GM20000 (cell line): ENCODE measurements at places on chromosomes 7 and 10.

DNA sequence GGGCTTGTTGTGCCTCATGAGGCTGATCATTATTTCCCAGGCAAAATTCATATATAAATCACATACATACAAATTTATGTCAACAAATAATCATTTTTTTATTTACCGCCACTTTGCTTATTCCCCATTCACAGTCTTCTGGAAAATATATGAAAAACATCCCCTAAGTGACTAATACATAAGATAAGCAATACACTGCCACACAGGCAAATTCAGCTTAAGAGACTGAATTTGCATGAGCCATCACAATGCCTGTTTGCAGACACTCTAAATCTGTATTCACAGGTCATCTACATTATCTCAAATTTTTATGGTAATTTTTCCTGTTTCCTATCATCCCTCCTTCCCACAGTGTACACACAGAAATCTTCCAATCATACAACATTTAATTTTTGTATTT is 13.2 kb downstream of the OSBPL3 start:
- no peak for DNase-seq

DNA sequence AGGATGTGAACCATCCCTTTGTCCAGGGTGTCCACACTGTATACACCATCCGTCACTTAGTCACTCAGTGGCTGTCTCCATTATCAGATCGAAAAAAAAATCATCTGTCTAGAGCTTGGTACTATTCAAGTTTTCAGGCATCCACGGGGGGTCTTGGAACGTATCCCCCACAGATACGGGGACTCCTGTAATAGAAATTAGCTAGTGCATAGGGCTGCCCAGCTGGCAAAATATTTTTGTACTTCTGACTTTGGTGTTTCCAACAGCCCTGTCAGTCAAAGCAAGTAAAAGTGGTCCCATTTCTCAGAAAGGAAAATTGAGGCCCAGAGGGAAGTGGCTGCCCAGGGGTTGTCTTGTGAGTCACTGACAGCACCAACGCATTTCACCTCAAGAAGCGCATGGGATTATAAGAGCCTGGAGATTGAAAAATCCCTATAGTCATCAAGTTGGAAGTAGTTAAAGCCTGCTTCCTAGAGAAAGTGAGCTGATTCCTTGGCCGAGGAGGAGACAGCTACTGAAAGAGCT is 52.1 kb upstream of the SLC29A3 start:
- no peak for DNase-seq

- no peak for DNase-seq
Observed at GRCh38 chr7:27532314-27532713, 130.4 kb downstream of the HIBADH start.

- DNase-seq: no peak
Observed at GRCh38 chr7:2905027-2905426, 60.9 kb upstream of the GNA12 start.

DNA sequence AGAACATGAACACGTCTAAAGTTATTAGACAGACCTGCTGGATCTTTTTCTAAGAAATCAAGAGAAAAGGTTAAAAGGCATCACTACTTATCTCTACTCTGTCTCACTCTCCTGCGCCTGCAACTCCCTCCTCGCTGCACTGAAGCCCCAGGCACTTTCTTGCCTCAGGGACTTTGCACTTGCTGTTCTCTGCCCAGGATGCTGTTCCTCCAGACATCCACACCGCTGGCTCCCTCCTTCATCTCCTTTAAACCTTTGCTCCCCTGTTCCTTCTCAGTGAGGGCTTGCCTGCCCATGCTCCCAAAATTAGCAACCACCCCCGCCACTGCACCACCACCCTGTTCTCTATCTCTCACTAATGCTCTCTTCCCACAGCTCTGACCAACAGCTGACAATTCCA is 87.4 kb downstream of the GOLGA7B start:
- no peak for DNase-seq

DNA sequence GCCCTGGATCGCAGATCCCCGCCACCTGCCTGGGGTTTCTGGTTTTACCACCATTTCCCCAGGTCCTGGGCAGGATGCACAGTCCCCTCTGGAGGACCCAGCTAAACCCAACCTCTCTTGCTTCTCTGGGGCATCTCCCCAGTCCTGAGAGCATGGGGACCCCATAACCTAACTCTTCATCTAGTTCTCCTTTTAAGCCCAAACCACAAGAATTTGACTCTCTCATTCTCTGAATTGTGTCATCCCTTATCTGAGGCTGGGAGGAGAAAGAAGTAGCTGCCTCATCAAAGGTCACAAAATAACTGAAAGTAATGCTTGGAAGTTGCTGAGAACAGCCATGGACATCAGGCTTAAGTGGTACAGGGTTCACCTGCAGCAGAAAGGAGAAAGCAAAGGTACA is 159.9 kb downstream of the FGFR2 start:
- no peak for DNase-seq

GRCh38 chr7:147412782-147413556 is 1177.6 kb upstream of the C7orf33 start:
- no peak for DNase-seq

DNA sequence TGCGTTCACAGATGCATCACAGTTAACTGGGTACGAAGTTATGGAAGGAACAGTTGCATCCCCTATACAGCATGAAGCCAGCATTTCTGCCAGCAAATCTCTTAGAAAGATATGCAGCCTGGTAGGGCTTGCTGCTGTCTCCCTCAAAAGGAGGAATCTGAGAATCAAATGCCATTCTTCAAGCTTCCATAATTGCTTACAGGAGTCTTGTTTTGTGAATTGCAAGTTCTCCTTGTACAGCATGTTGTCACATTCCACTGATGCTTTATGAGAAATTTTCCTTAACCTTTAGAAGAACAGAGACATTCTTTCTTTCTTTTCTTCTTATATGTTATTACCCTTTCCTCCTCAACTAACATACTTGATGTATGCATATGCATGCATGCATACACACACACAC is 134.6 kb downstream of the CHRM2 start:
- no peak for DNase-seq

DNA sequence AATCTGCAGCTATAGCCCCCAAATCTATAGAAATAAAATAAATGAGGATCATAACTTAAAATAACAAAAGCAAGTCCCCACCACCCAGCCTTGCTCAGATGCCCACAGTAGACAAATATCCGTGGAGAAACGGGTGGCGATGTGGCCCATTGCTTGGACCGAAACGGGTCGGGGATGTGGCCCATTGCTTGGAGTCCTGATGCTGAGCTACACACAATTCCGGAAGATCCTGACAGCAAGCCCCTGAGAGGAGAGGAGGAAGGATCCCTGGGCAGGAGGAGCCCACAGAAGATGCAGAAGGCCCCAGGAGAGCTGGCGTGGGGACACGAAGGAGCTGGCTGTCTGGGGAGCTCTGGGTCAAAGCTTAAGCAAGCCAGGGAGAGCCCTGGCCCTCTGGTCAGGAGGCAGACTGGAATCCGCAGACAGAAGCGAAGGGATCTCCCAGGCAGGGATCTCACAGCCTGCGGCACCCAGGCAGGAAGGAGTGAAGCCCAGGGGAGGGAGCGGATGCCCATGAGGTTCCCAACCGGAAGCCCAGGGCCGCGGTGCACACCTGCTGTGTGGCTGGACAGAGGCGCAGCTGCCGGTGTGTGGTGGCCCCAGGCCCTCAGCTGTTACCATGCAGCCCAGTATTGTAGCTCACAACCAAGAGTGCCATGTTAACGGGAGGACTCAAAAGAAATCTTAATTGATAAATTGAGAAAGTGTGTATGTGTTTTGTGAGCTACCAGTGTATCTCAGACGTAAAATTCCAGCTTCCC is 138.8 kb downstream of the ADARB2 start:
- no peak for DNase-seq

GRCh38 chr7:29177963-29178600 is 16.5 kb upstream of the CHN2 start:
- no peak for DNase-seq

GRCh38 chr7:38881015-38881414 is 28.0 kb downstream of the VPS41 start:
- DNase-seq: no peak

DNA sequence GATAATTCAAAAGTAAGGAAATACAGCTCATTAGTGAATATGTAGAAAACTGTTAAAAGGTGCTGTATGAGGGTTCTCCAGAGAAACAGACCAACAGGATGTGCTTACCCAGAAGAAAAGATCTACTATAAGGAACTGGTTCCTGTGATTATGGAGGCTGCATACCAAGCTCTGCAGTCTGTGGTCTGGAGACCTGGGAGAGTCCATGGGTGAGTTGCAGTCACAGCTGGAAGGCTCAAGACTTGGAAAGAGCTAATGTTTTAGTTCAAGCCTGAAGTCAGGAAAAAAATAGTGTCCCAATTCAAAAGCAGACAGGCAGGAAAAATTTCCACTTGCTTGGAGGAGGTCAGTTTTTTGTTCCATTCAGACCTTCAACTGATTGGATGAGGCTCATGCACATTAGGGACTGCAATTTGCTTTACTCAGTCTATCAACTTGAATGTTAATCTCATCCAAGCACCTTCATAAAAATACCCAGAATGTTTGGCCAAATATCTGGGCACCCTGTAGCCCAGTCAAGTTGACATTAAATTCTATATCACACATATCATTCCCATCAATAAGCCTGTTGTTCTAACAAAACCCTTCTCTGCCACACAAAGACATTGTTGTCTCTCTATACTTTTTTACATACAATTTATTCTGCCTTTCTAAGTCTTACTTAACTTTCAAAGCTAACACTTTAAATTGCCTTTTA is 197.9 kb upstream of the KLF6 start:
- no peak for DNase-seq

- DNase-seq: no peak
Observed at GRCh38 chr7:11730725-11731124, 101.3 kb downstream of the THSD7A start.

- DNase-seq: no peak
Observed at GRCh38 chr7:18770822-18771221, 275.3 kb downstream of the HDAC9 start.

GRCh38 chr7:34091321-34091917 is 186.1 kb downstream of the BMPER start:
- DNase-seq: no peak

- DNase-seq: no peak
Observed at GRCh38 chr10:1631282-1631681, 106.0 kb downstream of the ADARB2 start.

- DNase-seq: no peak
Observed at GRCh38 chr7:128708235-128708634, 30.9 kb upstream of the CALU start.

- DNase-seq: peak; percentile 24
Observed at GRCh38 chr10:84613336-84614021, 285.1 kb downstream of the CCSER2 start.

DNA sequence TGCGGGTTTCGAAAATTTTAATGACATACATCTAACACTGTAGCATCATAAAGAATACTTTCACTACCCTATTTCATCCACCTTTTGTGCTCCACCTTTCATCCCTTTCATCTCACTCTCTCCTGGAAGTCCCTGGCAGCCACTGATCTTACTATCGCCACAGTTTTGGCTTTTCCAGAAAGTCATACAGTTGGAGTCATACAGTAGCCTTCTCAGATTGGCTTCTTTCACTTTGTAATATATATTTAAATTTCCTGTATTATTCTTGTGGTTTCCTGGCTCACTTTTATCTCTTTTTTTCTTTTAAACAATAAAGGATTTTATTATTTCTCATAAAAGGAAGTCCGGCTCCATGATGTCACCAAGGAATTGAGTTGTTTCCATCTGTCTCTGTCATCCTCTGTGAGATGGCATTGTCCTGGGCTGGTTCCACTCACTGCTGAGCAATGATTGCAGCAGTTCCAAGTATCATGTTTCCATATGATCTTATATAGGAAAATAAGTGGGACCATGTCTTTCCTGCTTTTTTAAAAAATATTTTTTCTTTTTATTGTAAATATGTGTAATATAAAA is 626.3 kb downstream of the POM121L12 start:
- no peak for DNase-seq

DNA sequence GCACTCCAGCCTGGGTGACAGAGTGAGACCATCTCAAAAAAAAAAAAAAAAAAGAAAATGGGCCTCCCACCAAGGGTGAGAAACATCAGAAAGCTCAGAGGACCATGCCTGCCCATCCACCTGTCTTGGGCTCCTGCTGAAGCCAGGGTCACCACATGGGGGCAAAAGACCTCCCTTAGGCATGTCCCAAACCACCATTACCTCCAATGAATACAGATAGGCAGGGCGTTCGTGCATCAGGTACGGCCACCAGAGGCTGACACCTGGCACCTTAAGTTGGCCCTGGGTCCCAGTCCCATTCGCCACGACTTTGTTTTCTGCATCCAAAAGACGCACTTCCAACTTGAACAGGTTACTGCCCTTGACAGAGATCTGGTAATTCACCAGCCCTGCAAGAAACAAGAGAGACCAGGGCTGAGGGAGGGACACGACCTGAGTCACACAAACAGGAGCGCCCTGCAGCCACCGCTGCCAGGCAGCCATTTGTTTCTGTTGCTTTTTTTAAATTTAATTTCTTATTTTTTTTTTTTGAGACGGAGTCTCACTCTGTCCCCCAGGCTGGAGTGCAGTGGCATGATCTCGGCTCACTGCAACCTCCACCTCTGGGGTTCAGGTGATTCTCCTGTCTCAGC is 6.1 kb downstream of the GUSB start:
- no peak for DNase-seq

- DNase-seq: no peak
Observed at GRCh38 chr7:17408245-17408903, 109.9 kb downstream of the AHR start.

- DNase-seq: no peak
Observed at GRCh38 chr7:46848944-46849343, 733.0 kb downstream of the TNS3 start.

DNA sequence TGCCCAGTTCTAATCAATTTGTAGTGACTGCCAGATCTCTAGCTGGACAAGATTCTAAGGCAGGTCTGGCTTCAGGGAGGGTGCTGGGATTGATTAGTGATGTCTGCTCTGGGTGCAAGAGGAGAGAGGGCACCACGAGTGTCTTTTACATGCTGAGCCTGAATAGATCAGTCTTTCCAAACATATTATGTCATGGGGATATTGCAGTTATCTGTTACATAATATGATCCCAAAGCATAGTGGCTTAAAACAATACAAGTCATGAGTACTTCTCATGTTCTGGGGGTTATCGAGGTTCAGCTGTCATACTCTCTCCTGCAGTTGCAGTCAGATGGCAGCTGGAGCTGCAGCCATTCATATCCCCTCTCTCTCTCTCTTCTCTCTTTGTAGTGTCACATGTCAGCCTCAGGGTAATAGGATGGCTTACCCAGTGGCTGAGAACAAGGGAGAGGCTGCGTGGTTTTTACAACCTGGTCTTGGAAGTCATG is 26.0 kb downstream of the SLC29A3 start:
- DNase-seq: no peak

DNA sequence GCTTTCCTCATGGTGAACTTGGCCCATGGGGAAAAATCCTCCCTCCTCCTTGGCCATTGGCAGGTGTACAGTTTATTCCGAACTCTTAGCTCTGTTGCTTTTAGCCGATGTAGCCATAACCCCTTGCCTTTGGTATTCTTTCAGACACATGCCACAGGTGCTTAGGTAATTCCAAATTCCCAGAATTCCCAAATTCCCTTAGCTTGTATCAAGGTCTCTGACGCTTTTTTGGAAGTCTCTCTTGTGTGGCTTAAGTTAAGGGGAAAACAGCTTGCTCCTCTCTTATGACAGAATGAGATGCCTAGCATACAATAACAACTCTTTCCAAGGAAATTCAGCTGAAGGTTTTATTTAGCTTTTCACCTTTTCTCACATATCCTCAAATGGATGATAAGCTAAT is 68.0 kb downstream of the SUGCT start:
- DNase-seq: no peak

- no peak for DNase-seq
Observed at GRCh38 chr7:101255796-101256195, 10.9 kb upstream of the FIS1 start.
